ENCODE measurements at places on chromosomes 2 and 18.
A peak's percentile ranks its signal among the peaks of the same experiment; 100 is the strongest.

DNA sequence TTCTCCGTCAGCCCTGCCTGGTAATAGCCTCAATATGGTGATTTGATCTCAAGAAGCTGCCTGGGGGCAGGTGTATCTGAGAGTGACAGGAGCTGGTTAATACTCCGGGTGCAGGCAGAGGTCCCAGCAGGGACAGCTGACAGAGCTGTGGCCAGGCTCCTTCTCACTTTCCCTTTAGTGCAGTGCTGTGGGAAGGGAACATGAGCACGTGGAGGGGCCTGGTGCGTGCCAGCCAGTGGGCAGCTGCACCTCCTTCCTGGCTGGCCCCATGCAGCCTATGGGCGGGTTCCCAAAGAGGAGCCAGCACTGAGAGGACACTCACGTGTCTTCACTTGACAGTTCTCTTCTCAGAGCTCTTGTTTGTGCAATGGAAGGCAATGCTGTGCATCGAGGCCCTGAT is 9.1 kb downstream of the CNNM4 start:
- DNase-seq: peak; percentile 81

GRCh38 chr2:235716875-235717496 is 223.1 kb downstream of the AGAP1 start:
- no peak for DNase-seq

GRCh38 chr2:169363560-169364150 is 1.3 kb upstream of the LRP2 start:
- peak; percentile 58 for DNase-seq

GRCh38 chr2:239934571-239935171 is 90.5 kb downstream of the NDUFA10 start:
- no peak for DNase-seq
